ENCODE measurements at places on chromosomes 12 and 14. TPM values are rescaled to one million over a fixed set of nuclear protein-coding genes. Genes with fewer than 3 reads are reported as not detected.

GRCh38 chr14:100851946-100852620 lies 26.2 kb downstream of the MEG3 start:
- DNase-seq, result peak; percentile 43

DNA sequence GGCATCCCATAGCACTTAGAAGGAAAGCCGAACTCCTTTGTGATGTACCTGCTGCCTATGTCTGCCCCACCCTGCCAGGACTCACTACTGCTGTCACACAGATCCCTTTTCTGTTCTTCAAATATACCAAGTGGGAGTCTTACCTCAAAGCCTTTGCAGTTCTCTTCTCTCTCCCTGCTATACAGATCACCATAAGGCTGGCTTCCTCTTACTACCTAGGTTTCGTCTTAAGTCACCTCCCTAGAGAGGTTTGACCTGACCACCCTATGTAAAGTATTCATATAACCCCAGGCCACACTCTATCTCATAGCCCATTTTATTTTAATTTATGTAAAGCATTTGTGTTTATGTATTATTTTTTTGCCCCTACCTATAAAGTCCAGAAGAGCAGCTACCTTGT lies 117.6 kb downstream of the CRADD start:
- no peak for DNase-seq

DNA sequence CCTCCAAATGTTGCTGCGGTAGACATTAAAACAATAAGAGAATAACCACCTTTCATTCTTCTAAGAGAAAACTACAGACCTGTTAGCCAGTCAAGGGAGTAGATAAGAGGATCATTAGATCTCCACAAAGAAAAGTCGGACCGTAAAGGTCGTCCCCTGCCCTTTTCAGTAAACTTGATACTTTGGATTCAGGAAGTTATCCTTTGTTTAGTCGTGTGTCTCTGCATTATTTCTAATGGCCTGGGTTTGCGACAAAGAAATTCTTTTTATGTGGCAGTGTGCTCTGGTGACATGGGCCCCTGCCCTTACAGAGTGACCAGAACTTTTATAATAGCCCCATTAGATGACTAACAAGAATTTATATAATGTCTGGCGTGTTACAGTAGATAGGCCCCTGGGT lies 44.6 kb upstream of the EVL start:
- DNase-seq, result no peak

DNA sequence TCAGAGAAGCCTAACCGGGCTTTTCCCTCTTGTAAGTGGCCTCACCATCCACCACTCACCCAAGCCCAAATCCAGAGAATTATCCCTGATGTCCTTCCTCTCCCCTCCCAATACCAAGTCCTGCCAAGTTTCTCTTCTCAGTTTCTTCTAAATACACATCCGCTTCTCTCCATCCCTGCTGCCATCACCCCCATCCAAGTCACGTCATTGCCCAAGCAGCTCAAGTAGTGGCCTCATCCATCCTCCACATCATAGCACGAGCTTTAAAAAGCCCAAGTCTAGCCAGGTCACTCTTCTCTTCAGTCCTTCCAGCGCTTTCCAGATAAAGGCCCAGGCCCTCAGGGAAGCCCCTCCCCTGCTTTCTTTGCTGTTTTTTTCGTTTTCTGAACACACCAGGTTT lies 25.4 kb downstream of the IL31 start:
- DNase-seq, result no peak

GRCh38 chr12:4960030-4960429 lies 50.3 kb downstream of the KCNA1 start:
- peak; percentile 67 for DNase-seq

DNA sequence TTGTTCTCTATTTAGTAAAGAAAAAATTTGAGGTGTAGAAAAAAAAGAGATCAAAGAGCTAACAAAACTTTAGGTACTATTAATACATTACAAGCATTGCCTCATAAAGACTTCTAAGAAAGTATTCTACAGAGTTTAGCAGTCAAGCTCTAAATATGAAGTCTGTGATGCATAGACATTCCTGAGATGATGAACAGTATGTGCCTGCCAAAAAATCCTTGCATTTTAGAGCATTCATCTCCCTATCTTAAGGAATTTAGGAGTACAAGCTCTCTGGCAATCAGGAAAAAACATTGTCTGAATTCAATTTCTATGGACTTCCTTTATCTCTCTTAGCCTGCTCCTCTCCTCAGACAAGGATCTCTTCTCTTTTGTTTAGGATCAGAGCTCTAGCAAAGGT lies 202.6 kb upstream of the LRFN5 start:
- no peak for DNase-seq

GRCh38 chr12:30437044-30437443 lies 258.6 kb downstream of the IPO8 start:
- no peak for DNase-seq

- DNase-seq, result no peak
Observed at GRCh38 chr12:51401020-51401419, 9.8 kb upstream of the GALNT6 start.

GRCh38 chr12:27094726-27095125 lies 12.3 kb upstream of the C12orf71 start:
- DNase-seq, result no peak

- DNase-seq, result no peak
Observed at GRCh38 chr14:100717386-100717785, 9.3 kb upstream of the DLK1 start.

DNA sequence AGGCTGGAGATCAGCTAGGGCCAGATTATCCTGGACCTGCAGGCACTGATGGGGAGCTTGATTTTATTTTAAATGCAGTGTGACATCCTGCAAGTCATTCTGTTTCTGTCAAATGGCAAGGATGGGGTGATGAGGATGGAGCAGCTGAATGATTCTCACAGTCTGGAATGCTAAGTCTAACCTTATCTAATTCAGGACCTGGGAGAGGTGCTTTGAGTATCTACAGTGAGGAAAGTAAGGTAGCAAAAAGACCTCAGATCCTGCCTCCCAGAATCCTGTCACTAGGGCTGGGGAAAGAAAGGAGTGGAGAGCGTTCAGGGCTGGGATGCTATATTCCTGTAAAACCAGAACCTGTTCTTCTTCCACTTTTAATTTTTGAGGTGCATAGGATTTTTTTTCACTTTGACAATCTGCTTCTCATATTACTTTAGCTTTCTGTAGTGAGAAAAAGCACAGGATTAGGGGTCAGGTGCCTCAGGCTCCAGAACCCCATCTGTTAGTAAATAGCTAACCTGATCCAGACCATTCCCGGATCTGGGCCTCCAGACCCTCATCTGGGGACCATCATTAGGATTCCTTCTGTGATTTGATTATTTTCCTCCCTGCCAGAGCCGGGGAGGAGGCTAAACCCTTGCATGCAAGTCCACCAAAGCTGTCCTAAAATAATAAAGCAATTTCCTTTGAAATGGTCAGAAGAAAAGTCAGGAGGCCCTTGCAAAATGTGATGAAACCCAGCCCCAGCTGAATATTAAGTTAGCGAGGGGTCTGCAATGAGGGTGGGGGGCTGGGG lies 54.7 kb downstream of the ASCL1 start:
- no peak for DNase-seq

DNA sequence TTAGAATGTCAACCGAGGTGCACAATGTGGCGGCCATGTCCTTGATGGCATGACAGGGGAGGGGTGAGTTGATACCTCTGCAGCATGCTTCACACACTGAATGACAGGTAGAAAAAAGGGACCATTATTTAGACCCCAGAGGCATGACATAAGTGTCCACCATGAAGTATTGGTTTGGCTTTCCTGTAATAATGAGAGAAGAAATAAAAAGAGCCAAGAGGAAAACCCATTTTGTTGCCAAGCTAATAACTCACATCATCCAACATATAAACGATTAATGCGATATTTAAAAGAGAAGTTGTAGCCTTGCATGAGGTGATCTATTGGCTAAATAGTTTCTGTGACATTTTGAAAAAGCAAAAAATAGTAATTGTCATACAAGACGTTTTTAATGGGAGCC lies 343.4 kb downstream of the LRIG3 start:
- no peak for DNase-seq

DNA sequence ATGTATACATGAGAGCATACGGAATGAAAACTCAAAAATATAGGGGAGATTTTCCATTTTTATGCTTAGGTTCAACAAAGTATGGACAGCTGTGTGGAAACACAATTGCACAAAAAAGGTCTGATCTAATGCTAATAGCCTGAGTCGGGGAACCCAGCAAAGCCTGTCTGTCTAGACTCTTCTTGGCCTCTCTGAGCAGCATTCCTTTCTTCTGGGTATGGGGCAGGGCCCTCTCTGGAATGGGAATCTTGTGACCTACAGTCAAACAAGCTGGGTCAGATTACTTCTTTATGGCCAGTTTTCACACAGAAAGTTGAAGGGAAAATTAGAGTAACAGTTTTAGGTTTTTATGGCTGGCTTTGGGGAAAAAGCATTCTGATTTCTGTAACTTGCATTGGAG lies 534.0 kb upstream of the LMO3 start:
- no peak for DNase-seq

GRCh38 chr14:99603471-99604277 lies at the start of gene CCDC85C:
CCDC85C (minus strand) TSS chr14:99604207; CDS start chr14:99603959, 248 bp downstream.
- DNase-seq, result no peak

DNA sequence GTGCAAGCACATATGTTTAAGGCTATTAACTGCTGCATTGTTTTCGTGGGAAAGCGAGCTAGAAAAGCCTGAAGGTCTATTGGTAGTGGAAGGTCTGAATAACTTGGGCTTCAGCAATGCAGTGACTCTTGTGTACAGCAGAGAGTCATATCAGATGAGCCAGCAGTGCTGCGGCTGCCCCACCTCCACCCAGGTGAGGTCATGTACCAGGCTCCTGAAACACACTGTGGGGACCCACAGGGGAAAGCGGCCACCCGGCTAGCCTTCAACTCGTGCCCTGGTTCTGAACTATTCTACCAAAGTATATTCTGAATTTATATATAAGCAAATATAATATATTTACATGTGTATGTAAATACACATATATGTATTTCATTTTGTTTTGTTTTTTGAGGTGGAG lies 12.7 kb upstream of the RAN start:
- no peak for DNase-seq

DNA sequence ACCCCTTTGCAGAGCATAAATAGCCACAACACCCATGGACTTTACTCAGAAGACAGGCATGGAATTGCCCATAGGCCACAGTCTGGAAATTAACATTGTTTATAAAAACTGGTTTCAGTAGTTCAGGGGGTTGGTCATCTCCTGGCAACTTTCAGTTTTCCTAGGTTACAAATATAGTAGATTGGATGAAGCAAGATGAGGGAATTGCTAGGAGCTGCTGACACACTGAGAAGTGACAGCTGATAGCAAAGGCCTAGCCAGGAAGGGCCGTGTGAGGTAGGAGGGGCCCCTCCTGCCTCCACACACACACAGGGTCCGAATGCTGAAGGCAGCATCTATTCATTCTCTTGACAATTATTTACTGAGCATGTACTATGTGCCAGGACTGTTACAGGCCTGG lies 8.3 kb downstream of the GALNT16 start:
- DNase-seq, result no peak

DNA sequence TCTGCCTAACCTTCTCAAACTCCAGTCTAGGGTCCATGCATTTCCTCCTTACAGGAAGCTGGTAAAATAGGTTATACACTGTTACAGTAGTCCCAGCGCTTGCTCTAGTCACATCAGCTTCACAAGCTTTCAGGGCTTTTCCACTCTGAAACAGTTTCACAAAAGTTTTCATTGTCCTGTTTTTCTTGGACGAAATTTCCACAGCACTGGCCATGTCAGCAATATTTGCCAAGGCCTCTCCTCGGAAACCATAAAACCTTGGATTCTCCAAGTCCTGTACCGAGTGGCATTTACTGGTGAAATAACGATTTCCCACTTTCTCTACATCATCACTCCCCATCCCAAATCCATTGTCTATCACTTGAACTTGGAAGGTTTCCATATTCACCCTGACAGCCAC lies 2.1 kb downstream of the MLH3 start:
- no peak for DNase-seq

GRCh38 chr14:56918849-56919574 lies 108.7 kb upstream of the OTX2 start:
- DNase-seq, result no peak

DNA sequence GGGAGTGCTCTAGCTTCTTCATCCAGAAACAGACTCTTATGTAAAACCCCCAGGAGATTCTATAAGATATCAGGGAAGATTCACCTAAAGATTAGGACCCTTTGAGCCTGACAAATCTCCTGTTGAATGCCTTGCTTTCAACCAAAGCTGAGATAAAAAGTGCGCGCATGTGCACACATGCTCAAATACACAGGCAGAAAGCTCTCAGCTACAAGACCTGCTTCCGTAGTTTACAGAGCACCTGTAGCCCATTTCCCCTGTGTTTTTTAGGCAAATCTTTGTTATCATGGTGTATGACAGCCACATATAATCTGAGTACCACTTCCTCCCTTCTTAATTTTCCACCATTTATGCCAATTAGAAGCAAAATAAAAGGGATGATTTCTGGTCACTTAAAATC lies 866.9 kb downstream of the NRXN3 start:
- no peak for DNase-seq

GRCh38 chr12:131353826-131354225 lies 357.1 kb upstream of the SFSWAP start:
- DNase-seq, result no peak

- no peak for DNase-seq
Observed at GRCh38 chr12:18207266-18207665, 54.1 kb upstream of the PIK3C2G start.

- DNase-seq, result no peak
Observed at GRCh38 chr14:39784461-39784860, 352.2 kb upstream of the FBXO33 start.

DNA sequence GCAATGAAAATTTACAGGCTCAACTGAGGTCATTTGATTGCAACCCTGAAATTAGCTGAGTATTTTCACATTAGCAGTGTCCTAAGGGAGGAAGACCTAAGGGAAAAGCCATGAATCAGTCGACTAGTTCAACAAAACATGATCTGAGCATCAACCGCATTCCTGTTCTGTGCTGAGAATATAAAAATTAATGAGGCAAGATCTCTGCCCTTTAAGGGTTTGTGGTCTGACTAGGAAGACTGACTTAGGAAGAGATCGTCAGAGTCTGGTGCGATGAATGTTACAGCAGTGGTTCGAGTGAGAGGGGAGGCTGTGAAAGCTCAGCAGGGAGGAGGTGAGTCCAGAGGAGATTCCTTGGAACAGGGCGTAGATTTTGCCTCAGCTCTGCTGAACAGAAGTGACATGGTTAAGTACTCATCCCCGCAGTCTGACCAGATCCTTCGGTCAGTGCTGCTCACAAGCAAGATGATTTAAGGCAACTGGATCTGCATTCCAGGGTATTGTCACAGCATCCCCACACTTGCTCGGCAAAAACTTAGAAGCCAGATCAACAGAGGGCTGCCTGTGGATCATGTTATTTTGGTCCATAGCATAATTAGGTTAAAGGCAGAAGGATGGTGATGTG lies 49.6 kb downstream of the BMAL2 start:
- no peak for DNase-seq

- no peak for DNase-seq
Observed at GRCh38 chr12:100942984-100943749, 148.6 kb downstream of the ANO4 start.

- no peak for DNase-seq
Observed at GRCh38 chr12:118358612-118359540, 13.8 kb downstream of the TAOK3 start.

The FOXN3 gene
- 57.6 TPM for total RNA-seq

The SLC4A8 gene
- total RNA-seq, result 67.1 TPM

The TCL1A gene
- total RNA-seq, result not detected

The PAX9 gene
- not detected for total RNA-seq

The DUSP16 gene
- total RNA-seq, result 15.9 TPM

The KLRK1 gene
- 0.73 TPM for total RNA-seq

The ARHGEF40 gene
- 27.2 TPM for total RNA-seq

The TAS2R50 gene
- total RNA-seq, result 17.1 TPM

The RAD9B gene
- total RNA-seq, result 0.91 TPM

The ADAM21 gene
- 0.18 TPM for total RNA-seq

The PLEKHD1 gene
- 1.3 TPM for total RNA-seq

Data from cerebellum (tissue), 4 donors.